NCI-H1436 treated with DMSO at 0.1 percent for 48 hours (cell line): ENCODE measurements at places on chromosomes 3 and 15.

GRCh38 chr3:196792771-196793170 lies 53.1 kb downstream of the PAK2 start:
- DNase-seq: no peak

- DNase-seq: no peak
These were observed 125.7 kb downstream of the DNAJB8 start for GRCh38 chr3:128340904-128341555.

DNA sequence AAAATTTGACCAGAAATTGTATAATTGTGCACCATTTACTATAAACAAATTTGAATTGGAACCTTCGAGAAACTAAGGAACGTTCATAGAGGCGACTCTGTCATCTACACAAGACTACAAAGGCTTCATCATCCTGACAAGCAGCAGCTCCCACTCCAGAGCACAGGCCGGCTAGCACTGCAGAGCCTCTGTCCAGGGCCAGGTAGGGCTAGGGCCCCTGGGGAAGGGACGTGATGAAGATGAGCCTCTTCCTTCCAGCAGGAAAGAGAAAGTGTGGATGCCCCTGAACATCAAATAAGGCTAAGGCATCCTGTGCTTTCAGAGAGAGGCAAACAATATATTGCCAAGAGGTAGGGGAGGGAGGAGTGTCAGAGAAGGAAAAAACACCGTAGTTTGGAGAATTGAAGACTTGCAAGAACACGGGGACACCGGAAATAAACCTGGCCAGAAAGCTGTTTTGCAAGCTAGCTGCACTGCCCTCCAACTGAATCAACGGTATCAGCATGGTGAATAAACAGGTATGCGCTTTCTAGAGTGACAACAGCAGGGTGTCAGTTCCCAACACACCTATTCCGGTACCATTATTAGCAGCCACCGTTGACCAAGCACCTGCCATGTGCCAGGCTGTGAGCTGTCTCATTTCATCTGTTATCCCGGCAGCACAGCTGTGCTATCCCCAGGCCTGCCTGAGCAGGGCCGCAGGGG lies 12.4 kb downstream of the XXYLT1 start:
- DNase-seq: no peak

- DNase-seq: no peak
These were observed 48.7 kb downstream of the MYH15 start for GRCh38 chr3:108461661-108462111.

DNA sequence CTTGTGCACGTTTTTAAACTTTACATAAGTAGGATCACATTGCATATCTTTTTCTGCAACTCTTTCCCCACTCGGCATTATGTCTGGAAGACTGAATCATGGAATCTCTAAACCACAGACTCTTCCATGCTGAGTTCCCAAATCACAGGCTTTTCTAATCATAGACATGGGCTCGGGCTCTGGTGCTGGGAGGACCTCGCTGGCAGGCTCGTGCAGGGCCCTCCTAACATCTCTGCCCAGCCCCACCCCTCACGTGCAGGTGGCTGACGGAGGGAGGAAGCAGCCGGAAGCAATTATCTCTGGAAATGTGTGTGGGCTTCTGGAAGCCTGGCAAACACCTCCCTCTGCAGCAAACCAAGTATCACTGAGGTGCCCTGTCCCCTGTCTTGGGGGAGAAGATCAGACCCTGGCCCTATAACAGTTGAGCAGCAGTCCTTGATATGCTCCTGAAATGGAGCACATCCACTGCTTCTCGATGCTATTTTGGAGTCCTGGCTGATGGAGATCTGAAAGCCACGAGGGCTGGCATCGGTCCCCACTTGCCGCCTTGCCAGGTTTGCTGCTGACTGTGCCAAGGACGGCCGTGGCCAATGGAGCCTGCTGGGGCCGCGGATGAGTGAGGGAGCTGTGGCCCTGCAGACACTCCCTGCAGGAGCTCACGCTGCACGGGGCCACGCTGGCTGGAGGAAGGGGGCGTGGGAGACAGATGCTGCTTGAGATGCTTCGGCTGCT lies 4.4 kb upstream of the IQSEC1 start:
- no peak for DNase-seq

- no peak for DNase-seq
These were observed 16.9 kb upstream of the CSPG4 start for GRCh38 chr15:75729326-75730069.

GRCh38 chr15:25733856-25734679 lies 129.1 kb downstream of the ATP10A start:
- DNase-seq: no peak

DNA sequence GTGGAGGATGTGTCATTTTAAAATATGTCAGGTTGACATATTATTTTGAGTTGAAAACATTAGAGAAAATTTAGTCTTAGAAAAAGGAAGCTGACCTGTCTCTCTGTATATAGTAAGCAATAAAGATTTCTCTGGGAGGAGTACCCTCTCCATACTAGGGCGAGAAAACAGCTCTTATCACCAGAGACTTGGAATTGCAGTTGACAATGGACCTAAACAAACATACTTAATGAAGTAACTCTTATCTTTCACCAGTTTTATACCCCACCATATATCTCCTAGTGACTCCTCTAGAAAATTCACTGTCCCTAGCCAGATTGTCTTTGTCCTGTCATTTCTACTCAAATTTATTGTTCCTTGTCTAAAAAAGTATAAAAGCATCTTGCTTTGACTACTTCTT lies 7.2 kb upstream of the GATM start:
- no peak for DNase-seq

- DNase-seq: no peak
These were observed 143.2 kb upstream of the PLXND1 start for GRCh38 chr3:129749692-129750091.

DNA sequence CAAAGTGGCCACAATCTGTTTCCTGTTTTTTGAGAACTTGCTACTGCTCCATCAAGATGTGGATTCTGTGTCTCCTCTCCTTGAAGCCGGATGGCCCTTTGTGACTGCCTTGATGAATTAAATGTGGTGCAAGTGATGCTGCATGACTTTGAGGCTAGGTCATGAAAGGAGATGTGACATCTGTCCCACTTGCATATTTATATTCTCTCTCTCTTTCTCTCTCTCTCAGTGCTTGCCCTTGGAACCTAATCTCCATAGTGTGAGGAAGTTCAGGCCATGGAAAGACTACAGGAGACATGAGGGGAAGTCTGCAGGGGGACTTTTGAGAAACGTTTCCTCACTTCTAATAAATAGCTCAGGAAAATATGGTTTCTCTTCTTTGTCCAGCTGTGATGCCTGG lies 50.0 kb upstream of the ADPGK start:
- no peak for DNase-seq

DNA sequence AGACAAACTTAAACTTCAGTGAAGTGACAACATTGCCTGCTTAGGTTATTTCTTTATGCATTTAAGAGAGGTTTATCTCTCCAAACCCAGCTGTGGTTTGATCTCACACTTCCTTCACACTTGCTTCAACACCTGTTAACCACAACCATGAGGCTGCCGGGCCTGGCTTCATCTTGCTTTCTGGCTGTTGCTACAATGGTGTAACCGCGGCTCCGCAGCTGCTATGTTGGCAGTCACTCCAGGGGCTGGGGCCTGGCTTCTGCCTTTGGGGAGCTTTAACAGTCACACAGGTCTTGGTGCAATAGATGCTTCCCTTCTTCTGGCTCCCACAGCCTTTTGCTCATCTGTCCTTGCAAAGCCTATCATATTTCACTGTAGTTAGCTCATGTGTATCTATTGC lies 72.9 kb upstream of the MNS1 start:
- DNase-seq: no peak

- DNase-seq: no peak
These were observed 18.5 kb downstream of the LIMD1 start for GRCh38 chr3:45612918-45613602.

GRCh38 chr3:131401978-131402377 lies 20.4 kb downstream of the NUDT16 start:
- DNase-seq: no peak

DNA sequence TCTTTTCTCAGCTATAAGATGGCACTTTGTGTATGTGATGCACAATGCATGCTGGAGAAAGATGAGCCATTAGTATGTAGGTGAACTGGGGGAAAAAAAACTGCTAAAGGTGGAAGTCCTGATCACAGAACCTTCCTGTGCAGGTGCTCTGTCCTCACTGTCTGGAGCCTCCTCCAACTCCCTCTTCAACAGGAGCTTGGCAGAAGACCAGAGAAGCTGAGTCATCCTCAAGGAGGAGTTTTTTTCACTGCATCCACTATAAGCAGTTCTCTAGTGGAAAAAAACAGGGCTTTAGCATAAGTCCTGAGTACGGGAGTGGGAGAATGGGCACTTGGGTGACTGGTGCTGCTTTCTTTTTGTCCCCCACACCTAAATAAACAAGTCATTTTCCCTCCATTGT lies 168.4 kb upstream of the CADPS start:
- DNase-seq: no peak
